ENCODE measurements at places on chromosomes 6 and 20. TPM values are rescaled to one million over a fixed set of nuclear protein-coding genes. Genes with fewer than 3 reads are reported as not detected.

Gene GZF1
- total RNA-seq = 14.5 TPM

Gene BPIFB1
- total RNA-seq = not detected

Gene ADGRB3
- total RNA-seq = 2.4 TPM

Gene TMEM63B
- 43.4 TPM for total RNA-seq

Gene SAPCD1
- 13.3 TPM for total RNA-seq

- H3K27ac ChIP-seq = no peak overlapping the region
- no peaks in the 10 kb centered on the region for H3K27me3 ChIP-seq
- H3K36me3 ChIP-seq = no peaks in the 10 kb centered on the region
These were observed 11.9 kb downstream of the SYNE1 start for GRCh38 chr6:152625213-152625612.

- no peak overlapping the region for H3K27ac ChIP-seq
- no peaks in the 10 kb centered on the region for H3K36me3 ChIP-seq
- H3K4me3 ChIP-seq = no peak overlapping the region
- H3K4me1 ChIP-seq = no peaks in the 10 kb centered on the region
- no peak for DNase-seq
- H3K27me3 ChIP-seq = no peaks in the 10 kb centered on the region
These were observed 20.4 kb downstream of the PDE7B start for GRCh38 chr6:135871878-135872277.

DNA sequence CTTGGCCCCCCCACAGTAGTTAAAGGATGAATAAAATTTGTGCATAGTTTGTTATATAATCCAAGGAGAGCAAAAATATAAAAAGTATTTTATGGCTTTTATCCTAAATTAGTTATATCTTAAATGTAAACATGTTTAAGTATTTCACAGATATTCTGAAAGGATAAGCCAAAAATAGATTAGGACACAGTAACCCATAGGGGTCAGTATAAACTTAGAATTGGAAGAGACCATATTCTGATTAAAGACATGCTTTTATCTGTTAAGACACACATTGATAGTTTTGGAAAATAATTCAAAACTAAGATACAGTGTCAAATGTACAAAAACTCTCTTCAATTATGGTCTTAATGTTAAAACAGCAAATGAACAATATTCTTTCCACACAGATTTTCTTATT, 4.5 kb upstream of the SERINC1 start:
- no peaks in the 10 kb centered on the region for H3K36me3 ChIP-seq
- DNase-seq = no peak
- peaks cover 6% of the 10 kb centered on the region for H3K4me1 ChIP-seq
- H3K4me3 ChIP-seq = no peak overlapping the region
- no peaks in the 10 kb centered on the region for H3K27me3 ChIP-seq

- no peaks in the 10 kb centered on the region for H3K36me3 ChIP-seq
- no peaks in the 10 kb centered on the region for H3K27me3 ChIP-seq
- no peak overlapping the region for H3K27ac ChIP-seq
- no peak for DNase-seq
- H3K4me1 ChIP-seq = no peaks in the 10 kb centered on the region
These were observed 1016.4 kb downstream of the KIF16B start for GRCh38 chr20:15556869-15557268.

- no peak overlapping the region for H3K4me3 ChIP-seq
- no peaks in the 10 kb centered on the region for H3K27me3 ChIP-seq
- H3K27ac ChIP-seq = no peak overlapping the region
- no peaks in the 10 kb centered on the region for H3K4me1 ChIP-seq
- DNase-seq = no peak
These were observed 115.2 kb upstream of the GLP1R start for GRCh38 chr6:38933426-38933825.

GRCh38 chr20:13984211-13984610, 6.2 kb downstream of the SEL1L2 start:
- no peaks in the 10 kb centered on the region for H3K27me3 ChIP-seq
- no peak overlapping the region for H3K27ac ChIP-seq
- DNase-seq = no peak
- no peaks in the 10 kb centered on the region for H3K4me1 ChIP-seq

DNA sequence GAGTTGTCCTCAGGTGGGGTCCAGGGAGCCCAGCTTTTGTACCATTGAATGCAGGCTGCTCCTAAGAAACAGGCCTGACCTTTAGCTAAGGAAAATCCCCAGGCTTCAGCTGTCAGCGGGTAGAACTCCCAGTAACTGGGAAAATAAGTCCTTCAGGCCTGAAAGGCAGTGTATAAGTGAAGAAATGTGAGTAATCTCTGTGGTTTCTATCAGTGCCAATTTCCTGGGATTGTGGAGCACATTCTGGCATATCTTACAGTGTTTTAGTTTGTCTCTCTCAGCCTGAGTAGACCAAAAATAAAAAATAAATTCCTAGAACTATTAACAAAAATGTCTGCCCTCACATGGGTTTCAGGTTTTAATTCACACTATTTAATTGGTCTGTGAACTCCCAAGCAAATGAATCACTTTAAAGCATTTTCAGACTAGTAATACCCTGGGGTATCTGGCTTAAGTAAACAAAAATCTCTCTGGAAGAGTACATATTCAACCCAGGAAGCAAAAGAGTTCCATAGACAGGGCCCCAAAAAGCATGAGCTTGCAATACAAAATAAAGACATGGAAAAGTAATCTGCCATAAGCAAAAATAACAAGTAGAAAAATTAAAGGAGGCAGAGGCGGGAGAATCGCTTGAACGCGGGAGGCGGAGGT, 566.2 kb upstream of the NOX3 start:
- H3K27me3 ChIP-seq = no peaks in the 10 kb centered on the region
- DNase-seq = no peak
- H3K4me3 ChIP-seq = no peak overlapping the region

DNA sequence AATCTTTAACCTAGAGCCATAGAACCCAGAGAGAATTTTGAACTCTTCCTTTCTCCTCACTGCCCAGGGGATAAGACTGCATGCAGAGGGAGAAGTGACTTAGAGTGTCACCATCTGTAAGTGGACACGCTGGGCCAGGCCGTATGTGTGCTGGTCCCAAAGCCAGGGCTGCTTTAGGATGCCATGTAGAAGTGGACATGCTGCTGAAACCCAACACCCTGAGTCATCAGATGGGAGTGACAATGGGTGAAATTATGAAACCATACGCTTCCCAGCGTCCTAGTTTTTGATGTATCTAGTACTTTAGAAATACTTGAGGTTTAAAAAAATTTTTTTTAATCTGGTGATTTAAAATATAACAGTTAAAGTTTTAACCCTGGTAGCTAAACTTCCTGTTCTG, 191.1 kb downstream of the FNDC1 start:
- no peaks in the 10 kb centered on the region for H3K36me3 ChIP-seq
- no peaks in the 10 kb centered on the region for H3K27me3 ChIP-seq
- H3K4me3 ChIP-seq = no peak overlapping the region
- H3K27ac ChIP-seq = peak overlapping the region; percentile 54

DNA sequence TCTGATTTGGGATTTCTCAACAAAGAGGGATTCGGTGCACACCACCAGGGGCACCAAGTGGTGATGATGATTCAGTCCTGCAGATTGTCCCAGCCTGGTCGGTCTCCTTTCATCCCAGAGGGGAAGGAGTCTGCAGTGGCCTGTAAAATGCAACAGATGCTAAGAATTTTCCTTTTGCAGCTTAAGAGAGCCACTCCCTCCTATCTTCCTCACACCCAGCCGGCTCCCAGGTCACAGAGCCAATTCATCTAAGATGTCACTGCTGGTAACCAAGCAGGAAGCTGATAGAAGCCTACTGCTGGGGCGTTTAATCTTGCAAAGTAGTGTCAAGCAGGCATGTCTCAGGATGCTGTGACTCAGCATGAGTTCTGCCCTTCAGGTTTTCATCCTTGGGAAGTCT, 203.8 kb upstream of the LRFN2 start:
- H3K4me1 ChIP-seq = no peaks in the 10 kb centered on the region
- DNase-seq = no peak
- H3K36me3 ChIP-seq = no peaks in the 10 kb centered on the region
- H3K4me3 ChIP-seq = no peak overlapping the region
- H3K27me3 ChIP-seq = no peaks in the 10 kb centered on the region

GRCh38 chr6:25637211-25637610, 14.8 kb upstream of the SCGN start:
- DNase-seq = no peak
- no peaks in the 10 kb centered on the region for H3K27me3 ChIP-seq
- H3K36me3 ChIP-seq = no peaks in the 10 kb centered on the region
- H3K4me3 ChIP-seq = no peak overlapping the region
- H3K4me1 ChIP-seq = no peaks in the 10 kb centered on the region

DNA sequence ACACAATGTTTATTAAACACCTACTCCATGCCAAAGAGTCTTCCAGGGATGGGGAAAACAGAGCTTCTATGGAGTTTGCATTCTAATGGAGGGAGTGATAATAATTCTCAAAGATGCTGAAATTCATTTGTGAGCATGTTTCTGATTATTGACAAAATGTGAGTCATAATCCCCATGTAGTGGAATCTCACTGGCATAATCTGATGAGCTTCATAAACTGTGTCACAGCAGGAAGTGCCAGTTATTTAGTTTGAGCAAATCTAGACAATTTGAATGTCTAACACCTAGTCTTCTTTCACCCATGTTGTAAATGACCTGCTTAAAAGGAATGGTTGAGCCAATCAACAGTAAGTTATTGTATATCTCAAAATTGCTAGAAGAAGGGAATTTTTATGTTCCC, 95.1 kb downstream of the KCNQ5 start:
- H3K4me3 ChIP-seq = no peak overlapping the region
- no peaks in the 10 kb centered on the region for H3K4me1 ChIP-seq
- no peak for DNase-seq
- no peaks in the 10 kb centered on the region for H3K36me3 ChIP-seq
- no peak overlapping the region for H3K27ac ChIP-seq
- no peaks in the 10 kb centered on the region for H3K27me3 ChIP-seq
